ENCODE measurements at places on chromosomes 16 and 17.

GRCh38 chr16:82456683-82457082 lies 170.1 kb upstream of the CDH13 start:
- no peak for DNase-seq

DNA sequence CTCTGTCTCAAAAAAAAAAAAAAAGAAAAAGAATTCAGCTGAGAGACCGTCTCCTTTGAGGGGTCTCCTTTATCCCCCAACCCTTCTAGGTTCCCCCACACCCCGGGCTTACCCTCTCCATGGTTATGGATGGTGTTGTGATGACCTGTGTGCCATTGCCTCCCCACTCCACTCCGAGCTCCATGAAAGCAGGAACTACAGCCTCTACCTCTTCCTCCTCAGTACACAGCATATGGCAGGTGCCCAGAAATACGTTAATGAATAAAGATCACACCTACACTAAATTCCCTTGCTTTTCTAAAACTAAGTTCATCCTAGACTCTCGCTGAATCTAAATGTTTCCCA lies 17.2 kb downstream of the COPRS start:
- DNase-seq: no peak

DNA sequence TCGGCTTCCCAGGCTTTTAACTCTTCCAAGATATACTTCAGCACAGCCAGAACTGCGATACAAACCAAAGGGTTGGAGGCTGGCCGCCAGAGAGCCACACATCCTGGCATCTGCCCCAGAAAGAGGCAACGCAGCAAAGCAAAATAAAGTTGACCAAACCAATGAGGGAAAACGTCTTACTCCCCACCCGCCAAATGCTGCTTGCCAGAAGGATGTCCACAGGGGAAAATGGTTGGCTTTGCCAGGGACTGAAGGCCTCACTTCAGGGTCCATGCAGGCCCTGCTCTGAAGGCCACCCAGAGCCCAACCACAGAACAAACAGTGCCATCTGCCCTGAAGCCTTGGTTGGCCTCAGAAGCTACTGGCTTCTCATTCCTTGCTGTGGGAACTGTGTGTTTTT lies 15.0 kb downstream of the CACNG1 start:
- no peak for DNase-seq

DNA sequence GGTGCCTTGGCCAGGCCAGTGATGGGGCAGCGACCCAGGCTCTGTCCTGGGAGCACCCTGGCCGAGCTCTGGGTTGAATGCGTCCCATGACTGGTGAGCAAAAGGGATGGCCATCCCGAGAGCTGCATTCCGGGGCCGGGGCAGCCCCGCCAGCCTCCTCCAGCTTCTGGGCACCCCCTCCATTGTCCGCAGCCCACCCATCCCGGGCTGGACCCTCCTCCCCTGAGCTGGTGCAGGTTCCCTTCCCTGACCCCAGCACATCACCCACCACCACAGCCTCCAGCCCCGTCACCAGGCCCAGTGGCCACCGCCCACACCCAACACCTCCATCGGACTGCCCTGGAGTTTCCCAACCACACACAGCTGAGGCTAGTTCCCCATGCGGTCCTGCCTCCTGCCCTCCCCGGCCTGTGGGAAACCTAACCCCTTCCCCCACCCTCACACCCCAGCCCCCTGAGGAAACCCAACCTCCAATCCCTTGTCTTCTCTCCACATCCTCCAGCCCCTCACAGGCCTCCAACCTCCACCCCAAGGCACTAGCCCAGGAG lies 16.2 kb upstream of the PVALEF start:
- no peak for DNase-seq

DNA sequence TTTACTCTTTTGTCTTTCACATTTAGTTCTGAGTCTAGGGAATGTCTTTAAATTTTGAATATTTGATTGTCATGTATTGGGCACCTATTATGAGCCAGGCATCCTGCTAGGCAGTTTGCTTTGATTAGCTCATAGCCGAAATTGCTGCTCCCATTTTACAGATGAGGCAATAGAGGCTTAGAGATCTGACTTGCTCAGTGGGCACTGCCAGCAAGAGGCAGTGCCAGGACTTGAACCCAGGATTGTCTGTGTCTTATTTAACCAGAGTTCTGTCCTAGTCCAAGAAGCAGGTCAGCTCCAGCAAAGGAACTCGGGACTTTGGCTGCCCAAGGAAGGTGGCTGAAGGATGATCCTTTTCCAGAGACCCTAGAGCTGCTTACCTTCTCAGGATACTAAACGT lies 24.5 kb downstream of the BEAN1 start:
- DNase-seq: no peak

DNA sequence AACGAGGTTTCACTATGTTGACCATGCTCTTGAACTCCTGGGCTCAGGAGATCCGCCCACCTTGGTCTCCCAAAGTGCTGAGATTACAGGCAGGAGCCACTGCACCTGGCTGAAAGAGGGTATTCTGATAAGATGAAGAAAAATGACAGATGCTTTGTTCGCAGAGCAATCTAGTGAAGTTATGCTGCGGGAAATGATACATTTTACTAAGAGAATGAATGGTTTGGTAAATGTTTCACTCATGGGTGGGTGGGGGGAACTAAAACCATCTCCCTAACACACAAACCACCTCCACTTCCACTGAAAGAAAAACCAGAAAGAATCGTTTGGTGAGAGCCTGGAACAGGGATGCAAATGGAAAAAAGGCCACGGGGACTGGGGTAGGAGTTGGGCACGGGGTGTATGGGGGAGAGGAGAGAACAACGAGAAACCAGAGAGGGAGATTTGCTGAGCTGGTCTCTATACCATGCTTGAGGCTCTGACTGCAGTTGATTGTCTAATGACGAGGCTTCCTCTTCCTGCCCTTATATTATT lies 19.0 kb upstream of the XYLT2 start:
- no peak for DNase-seq
